Suppressor macrophage treated with lipopolysaccharide for 4 hours (primary cell): ENCODE measurements at places on chromosomes 16 and 17.

DNA sequence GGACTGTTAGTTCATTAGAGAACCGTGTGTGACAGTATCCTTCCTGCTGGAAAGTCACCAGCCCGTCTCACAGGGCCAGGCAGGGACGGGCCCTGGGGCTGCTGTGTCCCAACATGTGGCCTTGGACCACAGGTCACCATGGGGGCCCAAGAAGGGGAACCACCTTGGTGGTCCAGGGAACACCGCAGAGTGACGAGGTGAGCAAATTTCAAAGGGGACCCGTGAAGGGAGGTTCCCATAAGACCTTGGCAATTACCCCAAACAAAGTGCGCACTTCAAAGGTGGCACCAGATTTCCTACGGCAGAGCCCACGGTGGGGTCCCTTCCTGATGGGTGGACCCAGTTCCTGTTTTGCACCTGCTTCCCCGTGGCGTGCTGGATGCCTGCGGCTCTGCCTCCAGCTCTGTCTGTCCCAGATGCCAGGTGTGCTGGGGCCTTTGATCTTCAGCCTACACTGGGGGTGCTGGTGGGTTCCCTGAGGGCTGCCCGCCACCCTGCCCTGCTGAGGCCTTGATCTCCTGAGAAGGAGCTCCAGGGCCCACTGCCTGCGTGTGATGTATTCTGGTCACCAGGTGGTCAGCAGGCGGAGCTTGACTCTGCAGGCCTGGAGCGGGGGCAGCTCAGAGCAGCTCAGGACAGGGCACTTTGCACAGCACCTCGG lies 27.0 kb downstream of the SLC7A5 start:
- DNase-seq: no peak

- DNase-seq: no peak
These were observed 158.2 kb upstream of the MAF start for GRCh38 chr16:79758615-79759346.

DNA sequence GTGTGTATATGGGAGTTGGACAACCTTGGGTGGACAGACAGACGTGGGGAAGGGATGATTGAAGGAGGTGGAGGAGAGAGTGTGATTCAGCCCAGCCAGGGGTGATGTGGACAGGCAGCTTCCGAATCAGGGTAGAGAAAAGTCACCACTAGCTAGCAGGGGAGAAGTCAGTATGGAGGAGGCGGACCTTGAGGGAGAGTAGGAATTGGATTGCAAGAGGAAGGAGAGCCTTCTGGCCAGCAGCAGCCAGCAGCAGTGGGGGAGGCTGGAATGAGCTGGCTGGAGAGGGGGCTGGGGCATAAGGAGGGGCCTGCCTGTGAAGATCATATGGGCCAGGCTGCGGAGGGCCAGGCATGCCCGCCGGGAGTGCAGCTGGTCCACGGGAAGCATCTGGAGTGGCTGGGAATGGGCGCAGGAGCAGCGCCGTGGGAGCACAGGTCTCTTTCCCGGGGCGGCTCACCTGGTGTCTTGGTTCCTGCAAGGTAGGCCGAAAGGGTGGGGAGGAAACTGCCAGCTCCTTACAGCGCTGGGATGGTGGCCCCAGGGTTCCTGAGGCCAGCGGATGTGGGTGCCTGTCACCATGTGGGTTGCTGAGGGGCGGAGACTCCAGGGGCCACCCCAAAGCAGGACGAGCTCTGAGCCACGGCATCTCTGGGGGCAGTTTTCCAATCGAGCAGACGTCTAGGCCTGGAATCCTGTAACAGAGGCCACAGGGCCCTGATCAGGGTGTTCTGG lies 235.3 kb downstream of the SEC14L1 start:
- peak; percentile 42 for DNase-seq

- DNase-seq: no peak
These were observed 97.0 kb upstream of the C16orf82 start for GRCh38 chr16:26969589-26970231.

DNA sequence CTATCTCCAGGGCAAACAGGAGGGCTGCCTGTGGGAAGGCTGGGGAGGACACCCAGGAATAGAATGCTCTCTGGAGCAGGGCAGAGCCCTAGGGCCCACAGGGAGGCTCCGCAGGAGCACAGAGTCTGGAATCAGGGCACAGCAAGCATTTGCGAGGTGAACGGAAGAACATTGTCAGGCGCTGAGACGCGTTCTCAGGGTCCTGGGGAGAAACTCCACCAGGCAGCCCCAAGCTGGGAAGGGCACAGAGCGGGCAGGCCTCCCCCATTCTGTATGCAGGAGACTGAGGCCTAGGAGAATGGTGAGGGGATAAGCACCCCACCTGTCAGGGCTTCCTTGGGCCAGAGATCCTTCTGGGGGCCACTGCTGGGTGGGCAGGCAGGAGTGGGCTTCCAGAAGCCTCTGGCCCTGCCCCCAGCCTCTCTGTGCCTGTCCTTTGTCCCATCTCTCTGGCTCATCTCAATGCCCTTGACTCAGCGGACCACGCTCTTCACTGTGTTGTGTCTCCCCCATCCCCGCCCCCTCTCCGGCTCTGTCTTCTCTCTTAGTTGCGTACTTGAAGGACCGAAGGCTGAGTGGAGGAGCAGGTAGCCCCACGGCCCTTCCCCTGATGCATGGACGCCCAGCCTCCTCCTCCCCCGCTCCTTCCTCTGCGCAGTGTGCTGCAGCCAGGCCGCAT lies 5.1 kb upstream of the SETD6 start:
- no peak for DNase-seq
